CD4-positive, alpha-beta T cell treated with Interleukin-4 for 1 hour (primary cell): ENCODE measurements at places on chromosomes 7 and 10.
A peak's percentile ranks its signal among the peaks of the same experiment; 100 is the strongest.

- DNase-seq = no peak
Measured at GRCh38 chr7:90483251-90483650, 13.8 kb downstream of the PTTG1IP2 start.

GRCh38 chr10:66746711-66747110 is 179.1 kb upstream of the LRRTM3 start:
- DNase-seq = no peak

DNA sequence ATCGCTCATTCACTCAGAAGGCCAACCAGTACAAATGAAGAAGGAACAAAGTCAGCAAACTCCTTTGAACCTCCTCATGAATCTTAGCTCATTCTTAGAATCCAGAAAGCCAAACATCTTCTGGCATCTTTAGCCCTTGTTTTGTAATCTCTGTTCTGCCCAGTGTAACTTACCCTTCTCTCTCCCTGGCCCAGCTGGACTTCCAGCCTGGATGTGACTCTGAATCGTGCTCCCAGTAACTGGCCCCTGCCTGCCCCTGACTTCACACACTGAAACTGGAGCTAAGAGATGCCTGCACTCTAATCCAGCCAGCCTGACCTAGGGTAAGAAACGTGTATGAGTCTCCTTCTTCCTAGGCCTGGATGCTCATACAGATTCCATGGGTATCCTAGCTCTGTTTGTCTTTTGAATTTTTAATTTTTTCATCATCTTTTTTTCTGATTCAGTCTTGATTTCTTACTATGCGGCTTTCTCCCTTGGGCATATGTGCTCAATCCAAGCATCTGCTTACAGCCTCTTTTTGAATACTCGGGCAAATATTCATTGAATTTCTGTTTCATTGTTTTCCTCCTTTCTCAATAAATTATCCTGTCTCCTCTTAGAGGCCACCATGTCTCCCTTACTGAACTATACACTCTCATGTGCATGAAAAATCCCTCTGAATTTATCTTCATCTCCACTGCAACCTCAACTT is 845.6 kb upstream of the AUTS2 start:
- DNase-seq = no peak

GRCh38 chr10:78774999-78775711 is 293.6 kb upstream of the ZMIZ1 start:
- DNase-seq = no peak

DNA sequence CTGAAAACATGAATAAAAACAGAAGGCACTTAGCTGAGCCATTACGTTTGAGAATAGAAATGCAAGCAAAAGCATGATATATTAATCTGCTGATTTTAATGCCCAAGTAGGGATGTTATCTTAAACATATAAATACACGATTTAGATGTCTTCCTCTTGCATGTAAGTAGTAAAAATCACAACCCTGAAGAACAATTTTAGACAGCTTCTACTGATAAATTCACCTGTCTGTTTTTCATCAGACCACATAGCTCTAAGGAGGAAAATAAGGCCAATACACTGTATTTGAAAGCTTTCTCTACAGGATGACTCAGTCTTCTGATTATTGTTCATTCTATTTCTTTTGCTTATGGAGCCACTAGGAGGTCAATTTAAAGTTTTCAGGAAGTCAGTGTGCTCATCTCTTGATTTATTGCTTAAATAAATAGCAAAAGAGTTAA is 210.9 kb upstream of the CHRM2 start:
- DNase-seq = no peak

DNA sequence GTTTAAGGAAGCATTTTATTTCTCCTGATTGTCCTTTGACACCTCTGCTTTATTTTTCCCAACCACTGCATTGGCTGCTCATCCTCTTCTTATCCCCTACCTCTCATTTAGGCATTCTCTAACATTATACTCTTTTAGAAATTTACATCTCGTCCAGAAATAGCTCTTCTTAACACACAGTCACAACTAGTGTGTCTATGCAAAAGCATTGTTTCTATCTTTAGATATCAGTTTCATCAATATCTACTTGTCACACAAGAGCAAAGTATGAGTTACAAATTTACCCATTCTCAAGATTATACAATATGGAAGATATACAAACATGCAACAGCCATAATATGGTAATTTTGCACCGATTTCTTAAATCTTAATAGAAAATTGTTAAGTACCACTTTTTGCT is 35.7 kb upstream of the MDFIC start:
- DNase-seq = no peak

DNA sequence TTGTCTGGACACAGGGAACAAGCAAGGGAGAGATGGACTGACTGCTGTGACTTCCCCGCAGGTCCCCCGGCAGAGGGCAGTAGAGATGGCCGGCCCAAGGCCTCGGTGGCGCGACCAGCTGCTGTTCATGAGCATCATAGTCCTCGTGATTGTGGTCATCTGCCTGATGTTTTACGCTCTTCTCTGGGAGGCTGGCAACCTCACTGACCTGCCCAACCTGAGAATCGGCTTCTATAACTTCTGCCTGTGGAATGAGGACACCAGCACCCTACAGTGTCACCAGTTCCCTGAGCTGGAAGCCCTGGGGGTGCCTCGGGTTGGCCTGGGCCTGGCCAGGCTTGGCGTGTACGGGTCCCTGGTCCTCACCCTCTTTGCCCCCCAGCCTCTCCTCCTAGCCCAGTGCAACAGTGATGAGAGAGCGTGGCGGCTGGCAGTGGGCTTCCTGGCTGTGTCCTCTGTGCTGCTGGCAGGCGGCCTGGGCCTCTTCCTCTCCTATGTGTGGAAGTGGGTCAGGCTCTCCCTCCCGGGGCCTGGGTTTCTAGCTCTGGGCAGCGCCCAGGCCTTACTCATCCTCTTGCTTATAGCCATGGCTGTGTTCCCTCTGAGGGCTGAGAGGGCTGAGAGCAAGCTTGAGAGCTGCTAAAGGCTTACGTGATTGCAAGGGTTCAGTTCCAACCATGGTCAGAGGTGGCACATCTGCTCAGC is 6.0 kb downstream of the CYREN start:
- no peak for DNase-seq

GRCh38 chr7:151246851-151247580 is 1.5 kb downstream of the SMARCD3 start:
- DNase-seq = no peak

DNA sequence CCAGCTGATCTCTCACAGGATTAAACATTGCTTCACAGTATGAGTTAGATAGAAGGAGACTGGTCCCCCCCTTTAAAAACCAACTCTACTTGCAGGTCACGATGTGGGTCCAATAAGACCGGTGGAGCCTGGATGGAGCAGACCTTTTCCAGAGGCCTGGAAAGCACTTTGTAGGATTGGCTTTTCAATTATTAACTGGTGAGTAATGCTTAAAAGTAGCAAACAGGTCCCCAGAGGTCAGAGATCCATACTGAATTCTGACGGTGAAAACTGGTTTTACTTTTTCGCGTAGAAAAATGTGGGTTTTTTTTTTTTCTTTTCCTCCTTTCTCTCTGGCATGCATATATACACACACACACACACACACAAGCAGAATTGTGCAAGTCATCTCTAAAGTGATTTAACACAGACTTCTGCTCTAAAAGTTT is 74.9 kb upstream of the OGDHL start:
- DNase-seq = no peak

DNA sequence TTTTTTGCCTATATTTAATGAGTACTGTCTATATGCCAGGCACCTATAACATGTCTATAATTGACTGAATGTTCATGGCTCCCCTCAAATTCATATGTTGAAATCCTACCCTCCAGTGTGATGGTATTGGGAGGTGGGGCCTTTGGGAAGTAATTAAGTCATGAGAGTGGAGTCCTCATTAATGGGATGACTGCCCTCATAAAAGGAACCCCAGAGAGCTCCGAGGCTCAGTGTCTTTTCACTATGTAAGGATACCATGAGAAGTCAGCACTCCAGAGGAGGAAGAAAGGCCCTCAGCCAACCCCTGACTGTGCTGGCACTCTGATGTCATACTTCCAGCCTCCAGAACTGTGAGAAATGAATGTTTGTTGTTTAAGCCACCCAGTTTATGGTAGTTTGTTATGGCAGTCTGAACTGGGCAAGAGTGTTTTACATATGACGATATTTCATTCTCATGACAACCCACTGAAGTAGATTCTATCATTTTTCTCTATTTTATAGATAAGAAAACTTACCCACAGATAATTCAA is 61.1 kb upstream of the PCGF5 start:
- DNase-seq = no peak

DNA sequence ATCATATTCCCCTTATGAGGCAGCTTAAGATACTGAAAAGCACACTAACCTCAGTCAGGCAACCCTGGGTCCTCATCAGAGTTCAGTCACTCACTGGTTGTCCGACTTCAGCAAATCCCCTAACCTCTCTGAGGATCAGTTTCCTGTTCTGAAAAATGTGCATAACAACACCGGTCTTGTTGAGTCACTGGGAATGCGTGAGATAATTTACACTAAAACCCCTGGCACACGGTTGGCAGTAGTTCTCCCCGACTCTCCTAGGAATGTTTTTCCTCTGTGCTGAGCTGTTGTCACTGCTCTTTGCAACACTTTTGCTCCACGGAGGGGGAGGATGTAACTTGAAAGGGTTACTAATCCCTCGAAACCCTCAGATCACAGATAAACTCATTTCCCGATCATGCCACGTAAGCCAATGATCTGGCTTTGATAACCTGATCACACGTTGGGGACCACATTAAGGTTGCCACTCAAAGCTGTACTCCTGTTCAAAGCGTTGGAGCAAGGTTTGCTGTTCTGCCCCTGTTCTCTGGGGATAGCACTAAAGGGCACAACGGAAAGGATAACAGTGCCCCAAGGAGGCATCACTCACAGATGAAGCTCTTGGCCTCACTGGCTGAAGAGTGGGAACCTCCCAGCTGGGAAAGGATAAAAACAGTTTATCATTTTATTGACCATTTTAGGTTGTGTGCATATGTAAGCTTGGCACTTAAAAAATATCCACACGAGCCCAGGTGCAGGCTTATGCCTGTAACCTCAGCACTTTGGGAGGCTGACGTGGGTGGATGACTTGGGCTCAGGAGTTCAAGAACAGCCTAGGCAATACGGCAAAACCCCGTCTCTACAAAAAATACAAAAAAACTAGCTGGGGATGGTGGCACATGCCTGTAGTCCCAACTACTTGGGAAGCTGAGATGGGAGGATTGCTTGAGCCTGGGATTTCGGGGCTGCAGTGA is 5.0 kb upstream of the RBM17 start:
- DNase-seq = peak; percentile 26

GRCh38 chr7:126022452-126022851 is 1092.8 kb upstream of the POT1 start:
- no peak for DNase-seq

DNA sequence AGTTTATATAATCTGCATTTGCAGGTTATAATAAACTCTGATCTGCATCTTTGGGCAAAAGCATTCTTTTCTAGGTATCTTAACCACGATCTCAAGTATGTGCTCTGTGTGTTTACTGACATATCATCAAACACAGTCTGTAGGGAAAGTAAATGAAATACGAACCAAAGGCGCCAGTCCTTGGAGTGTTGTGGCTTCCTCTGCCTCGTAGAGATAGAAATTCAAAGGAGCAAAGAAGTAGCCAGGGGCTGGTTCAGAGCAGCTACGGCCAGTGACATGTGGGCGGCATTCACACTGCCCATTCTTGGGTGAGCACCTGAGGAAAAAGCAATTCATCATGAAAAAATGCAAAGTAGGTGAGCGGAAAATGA is 38.7 kb downstream of the LAMB4 start:
- DNase-seq = no peak

GRCh38 chr7:121714559-121715303 is 158.2 kb upstream of the PTPRZ1 start:
- DNase-seq = no peak

DNA sequence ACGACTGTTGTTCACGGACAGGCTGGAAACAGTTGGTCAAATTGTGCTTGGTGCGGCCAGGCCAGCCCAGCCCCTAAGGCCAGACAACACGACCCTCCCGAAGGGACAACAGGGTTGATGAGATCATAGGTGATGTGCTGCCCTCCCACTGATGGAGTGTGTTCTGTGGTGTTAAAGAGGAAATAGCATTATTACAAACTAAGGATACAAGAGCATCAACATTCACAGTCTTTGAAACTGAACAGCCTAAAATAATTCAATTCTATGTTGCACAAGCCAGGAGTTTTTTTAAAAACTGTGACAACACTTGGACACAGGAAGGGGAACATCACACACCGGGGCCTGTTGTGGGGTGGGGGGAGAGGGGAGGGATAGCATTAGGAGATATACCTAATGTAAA is 87.6 kb downstream of the FAM53B start:
- no peak for DNase-seq

DNA sequence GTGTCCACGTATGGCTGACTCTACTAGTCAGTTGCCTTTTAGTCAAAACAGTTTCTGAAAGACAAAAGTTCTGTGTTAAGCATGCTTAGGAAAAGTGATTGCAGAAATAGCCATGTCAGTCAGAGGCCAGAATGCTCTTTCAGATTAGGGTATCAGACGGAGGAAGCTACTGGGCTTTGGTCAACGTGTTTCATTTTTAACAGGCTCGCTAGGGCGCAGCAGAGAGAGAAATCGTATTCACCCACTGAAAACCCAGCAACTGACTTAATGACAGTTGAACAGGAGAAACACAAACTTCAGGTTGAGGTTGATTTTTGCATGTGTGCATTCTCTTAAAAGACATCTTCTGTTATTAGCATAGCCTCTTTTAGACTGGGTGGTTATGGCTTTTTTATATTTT is 322.6 kb upstream of the KIAA1217 start:
- DNase-seq = no peak

DNA sequence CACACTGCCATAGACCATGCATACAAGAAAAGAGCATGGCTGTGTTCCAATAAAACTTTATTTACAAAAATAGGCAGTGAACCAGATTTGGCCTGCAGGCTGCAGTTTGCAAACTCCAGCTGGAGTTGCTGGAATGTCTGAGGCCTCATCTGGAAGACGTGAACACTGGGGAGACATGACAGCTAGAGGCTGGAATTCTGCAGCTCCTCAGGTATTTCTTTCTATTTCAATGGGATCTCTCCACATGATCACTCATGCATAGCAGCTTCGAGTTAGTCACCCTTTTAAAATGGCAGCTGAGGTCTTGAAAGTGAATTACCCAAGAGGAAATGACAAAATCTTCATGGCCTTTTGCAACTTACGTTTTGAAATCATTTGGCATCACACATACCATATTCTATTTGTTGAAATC is 52.6 kb upstream of the BET1 start:
- no peak for DNase-seq

GRCh38 chr7:29771081-29771816 is 35.1 kb upstream of the WIPF3 start:
- no peak for DNase-seq

DNA sequence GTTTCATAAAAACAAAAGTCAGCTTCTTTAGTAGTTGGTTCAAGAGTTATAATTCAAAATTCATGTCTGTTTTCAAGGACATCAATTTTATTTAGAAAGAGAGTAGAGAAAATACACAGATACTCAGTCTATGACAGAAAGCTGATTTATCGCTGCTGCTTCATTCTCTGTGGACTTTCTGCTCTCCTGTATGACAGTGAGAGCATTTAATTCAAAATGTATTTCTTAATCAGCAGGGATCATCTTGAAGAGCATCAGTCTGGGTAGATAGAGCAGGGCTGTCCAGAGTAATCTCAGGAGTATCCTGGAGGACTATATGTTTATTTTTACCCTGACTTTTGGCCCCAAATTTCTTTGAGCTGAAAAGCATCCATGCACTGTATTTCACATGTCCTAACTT is 1676.7 kb downstream of the REEP3 start:
- no peak for DNase-seq
